ENCODE measurements at places on chromosomes 2 and 18.

DNA sequence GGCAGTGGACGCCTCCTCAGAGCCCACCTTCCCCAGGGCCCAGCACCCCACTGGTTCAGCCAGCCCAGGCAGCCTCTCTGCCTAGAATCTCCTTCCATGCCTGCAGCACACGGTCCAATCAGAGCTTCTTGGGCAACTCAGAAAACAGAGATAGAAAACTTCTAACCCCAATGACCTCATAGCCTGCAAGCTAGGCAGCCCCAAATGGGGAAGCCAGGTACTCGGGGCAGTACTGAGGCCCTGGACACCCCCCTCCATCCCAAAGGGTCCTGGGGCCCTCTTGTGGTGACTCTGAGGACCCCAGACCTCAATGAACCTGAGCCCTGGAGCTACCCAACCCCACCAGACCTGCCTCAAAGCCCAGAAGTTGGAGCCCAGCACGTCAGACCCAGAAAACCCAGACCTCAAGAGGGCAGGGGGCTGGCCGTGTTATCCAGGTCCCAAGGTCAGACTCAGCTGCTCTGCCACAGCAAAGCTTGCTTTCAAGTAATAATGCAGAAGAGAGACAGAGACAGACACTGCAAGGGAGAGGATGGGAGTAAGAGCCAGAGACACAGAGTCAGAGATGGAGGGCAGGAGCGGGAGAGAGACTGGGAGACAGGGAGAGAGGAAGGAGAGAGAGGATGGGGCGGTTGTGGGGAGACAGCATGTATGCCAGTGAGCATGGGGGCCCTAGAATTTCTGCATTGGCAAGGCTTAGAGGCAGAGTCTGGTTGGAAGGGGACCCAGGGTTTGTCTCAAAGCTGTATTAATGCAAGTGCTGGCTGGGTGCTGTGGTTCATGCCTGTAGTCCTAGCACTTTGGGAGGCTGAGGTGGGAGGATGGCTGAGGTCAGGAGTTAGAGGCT lies 28.2 kb downstream of the SERTAD2 start:
- DNase-seq = no peak

GRCh38 chr2:100104718-100105677 lies 37.4 kb downstream of the AFF3 start:
- DNase-seq = no peak

GRCh38 chr2:186862869-186863709 lies 14.1 kb upstream of the ZSWIM2 start:
- DNase-seq = no peak

DNA sequence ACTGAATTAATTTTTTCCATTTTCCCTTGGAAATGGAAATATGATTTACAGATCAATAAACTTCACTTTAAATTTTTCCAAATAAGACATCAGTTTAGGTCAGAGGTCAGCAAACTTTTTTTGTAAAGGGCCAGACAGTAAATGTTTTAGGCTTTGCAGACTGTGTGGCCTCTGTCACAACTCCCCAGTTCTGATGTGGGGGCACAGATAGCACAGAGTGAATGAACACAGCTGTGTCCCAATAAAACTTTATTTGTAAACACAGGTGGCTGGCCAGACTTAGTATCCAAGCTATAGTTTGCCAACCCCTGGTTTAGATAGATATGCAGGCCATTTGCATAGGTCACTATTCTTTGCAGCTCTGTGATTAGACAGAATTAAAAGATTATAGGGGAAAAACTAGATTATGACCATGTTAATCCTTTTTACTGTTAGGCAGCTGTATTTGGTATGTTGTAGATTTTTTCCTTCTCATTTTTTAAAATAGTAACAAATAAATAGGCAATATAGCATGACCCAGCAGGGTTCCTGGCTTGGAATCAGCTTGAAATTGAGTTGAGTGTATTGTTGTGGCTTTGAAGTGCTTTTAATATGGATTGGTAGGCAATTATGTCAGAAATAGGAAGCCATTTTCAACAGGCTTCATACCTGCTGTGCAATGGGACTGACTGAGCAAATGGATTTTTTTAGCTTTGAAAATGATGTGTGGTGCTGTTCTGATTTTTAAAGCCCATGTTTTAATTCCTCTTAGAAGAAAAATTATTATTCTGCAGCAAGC lies 59.7 kb downstream of the WDSUB1 start:
- DNase-seq = no peak

DNA sequence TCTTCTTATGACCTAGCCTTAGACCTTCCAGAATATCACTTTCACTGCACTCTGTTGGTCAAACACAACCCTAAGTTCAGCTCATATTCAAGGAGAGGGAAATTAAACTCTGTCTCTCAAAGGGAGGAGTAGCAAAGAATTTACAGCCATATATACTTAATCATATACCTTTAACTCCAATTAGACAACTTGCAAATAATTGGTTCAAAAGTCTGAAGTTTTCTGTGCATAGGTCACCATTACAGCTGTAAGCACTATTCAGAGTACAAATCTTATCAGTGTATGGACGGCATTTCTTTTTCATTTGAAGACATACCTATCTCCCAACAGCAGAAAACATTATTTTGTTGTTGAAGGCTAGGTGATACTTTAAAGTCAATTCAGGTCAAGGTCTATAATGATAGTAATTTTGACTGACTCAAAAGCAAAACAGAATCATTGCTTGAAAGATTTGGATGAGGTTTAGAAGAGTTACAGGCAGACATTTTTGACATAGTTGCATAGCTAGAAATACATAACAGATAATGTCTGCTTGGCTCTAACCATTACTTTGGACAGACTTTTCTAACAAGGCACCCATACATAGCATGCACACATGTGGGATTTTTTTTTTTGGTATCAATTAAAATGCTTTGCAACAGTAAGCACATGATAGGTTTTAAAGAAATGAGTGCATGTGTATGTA lies 131.5 kb downstream of the CPS1 start:
- DNase-seq = no peak

DNA sequence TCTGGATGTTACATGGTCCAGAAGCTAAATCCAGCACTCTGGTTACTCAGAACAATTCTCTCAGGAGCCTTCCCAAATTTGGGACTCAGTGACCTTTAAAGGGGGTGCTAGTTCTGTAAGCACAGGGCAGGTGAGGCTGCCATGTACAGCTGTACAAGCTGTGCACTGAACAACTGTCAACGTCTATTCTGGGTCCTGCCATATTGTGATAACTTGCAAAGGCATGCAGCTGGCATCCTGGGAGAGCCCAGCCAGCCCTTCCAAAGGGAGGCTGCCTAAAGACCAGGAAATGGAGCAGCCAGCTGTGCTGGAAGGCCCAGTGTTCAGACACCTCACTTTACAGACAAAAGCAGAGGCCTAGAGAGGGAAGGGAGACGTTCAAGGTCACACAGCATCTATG lies 204.8 kb downstream of the KLHL29 start:
- DNase-seq = no peak

GRCh38 chr18:56238576-56238975 lies 399.8 kb downstream of the TXNL1 start:
- DNase-seq = no peak

DNA sequence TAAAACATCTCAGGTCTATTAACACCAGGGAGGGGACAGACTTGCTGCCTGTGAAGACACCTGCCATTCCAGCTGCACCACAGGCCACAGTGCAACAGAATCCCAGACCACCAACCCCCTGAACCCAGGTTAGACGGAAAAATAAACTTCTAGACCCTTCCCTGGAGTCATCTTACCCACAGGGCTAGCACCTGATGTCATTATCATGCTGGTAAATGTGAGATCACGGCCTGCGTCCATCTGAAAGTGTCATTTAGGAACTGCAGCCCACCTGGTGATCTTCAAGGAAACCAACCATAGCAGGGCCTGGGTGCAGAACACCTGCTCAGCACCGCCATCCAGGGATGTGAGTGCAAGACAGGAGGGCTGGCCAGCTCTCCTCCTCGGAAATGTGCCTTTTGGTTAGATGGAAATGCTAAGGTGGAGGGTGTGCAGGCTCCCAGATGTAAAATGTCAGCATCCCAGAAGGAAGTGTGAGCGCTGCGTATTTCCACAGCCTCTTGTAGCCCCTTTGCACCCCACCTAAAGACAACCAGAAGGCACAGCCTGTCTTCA lies 80.8 kb downstream of the PTGR3 start:
- DNase-seq = no peak

- no peak for DNase-seq
Measured at GRCh38 chr2:241324775-241325174, 9.1 kb downstream of the SEPTIN2 start.

DNA sequence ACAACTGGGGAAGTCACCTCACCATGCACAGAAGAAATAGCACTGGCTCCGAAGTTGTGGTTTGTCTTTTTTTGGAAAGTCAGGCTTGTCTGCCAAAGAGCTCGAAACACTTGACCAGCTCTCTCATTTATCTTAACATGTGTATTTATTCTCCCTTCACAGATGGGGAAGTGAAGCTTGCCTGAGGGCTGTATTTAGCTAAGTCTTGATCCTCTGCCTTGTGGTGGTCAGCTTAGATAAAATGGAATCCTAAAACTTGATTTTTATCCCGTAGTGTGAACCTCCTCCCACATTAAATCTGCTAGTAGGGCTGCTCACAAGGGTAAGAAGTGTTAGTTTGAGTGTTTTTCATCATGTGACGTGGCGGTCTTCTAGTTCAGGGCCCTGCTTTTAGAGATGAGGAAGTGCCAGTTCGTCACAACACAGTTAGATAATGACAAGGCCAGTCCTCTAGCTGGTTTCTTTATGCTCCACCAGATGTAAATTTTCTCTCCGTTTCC lies 89.7 kb downstream of the TMEM247 start:
- no peak for DNase-seq

DNA sequence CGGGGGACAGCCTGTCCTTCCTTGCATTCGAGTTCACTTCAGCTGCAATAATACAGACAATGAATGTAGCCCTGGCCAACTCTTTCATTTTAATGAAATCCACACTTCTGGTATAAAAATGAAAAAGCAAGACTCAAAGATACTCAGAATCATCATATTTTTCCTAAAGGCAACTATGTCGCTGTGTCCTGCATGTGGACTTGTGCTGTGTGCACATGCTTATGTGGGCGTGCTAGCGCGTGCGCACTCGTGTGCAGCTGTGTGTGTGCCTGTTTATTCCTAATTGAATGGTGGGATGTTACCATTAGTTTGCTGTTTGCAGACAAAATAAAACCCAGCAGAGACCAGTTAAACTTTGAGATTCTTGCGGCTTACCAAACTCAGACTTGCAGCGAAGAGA lies 49.6 kb downstream of the SMIM21 start:
- no peak for DNase-seq

- no peak for DNase-seq
Measured at GRCh38 chr2:215699700-215700538, 264.1 kb upstream of the FN1 start.

- DNase-seq = no peak
Measured at GRCh38 chr2:135093193-135093592, 41.1 kb downstream of the RAB3GAP1 start.

- no peak for DNase-seq
Measured at GRCh38 chr2:36376992-36377738, 21.6 kb downstream of the CRIM1 start.

- no peak for DNase-seq
Measured at GRCh38 chr2:187684174-187684573, 129.9 kb upstream of the TFPI start.

GRCh38 chr2:155310589-155310988 lies 612.1 kb downstream of the KCNJ3 start:
- DNase-seq = no peak

DNA sequence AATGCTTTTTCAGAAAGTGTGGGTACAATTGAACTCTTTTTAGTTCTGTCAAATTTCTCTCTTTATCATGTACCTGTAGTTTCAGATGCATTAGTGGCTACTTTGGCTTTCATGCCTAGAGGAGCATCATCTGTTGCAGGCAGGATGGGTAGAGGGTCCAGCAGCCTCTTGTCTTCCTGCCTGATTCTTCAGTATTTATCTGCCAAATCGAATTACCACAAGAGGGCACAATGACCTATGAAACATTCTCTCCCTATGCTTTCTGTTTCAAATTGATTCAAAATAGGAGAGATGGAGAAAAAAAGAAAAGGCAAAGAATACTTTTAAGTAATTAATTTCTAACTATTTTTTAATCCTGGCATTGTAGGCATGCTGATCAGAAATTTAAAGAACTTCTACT lies 477.2 kb downstream of the TRIB2 start:
- DNase-seq = no peak

- no peak for DNase-seq
Measured at GRCh38 chr2:96081042-96081441, 35.3 kb downstream of the ADRA2B start.

GRCh38 chr2:144796164-144796563 lies 276.2 kb upstream of the ZEB2 start:
- no peak for DNase-seq

GRCh38 chr2:47313141-47313691 lies 89.7 kb upstream of the MSH2 start:
- no peak for DNase-seq

DNA sequence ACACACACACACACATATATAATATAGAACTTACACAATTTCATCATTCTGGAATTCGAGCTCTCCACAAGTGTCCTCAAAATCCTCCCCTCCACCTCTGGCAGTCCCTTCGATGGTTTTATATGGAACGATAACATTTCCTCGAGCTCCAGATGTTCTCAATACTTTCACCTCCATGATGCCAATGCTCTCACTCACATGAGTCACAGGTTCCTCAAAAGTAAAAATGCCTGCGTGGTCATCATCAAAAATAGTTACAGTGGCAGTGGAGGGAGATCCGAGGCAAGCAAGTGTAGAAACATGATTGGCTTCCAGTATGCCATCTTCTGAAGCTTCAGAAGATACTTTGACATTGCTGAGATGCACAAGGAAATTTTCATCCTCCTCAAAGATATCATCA lies 23.5 kb downstream of the SLC8A1 start:
- no peak for DNase-seq

- no peak for DNase-seq
Measured at GRCh38 chr18:34158881-34159690, 65.6 kb downstream of the NOL4 start.

GRCh38 chr2:239382384-239382880 lies 18.4 kb downstream of the HDAC4 start:
- no peak for DNase-seq

GRCh38 chr18:41058351-41059125 lies 896.5 kb upstream of the PIK3C3 start:
- DNase-seq = no peak

GRCh38 chr2:207934720-207935119 lies 90.6 kb downstream of the PLEKHM3 start:
- DNase-seq = no peak

DNA sequence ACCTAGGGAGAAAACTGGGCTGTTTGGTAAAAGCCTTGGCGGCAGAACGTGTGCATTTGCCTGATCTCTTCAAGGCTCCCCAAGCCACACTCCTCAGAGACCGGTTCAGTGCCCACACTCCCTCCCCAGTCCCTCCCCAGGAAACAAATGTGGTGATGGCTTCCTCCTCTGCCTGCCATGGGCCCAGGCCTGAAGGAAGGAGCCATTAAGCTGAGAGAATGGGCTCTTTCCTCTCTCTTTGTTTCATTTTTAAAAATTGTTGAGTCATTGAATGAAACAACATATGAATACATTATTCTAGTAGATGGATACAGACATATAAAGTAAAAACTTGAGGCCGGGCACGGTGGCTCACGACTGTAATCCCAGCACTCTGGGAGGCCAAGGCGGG lies 50.6 kb upstream of the YWHAQ start:
- DNase-seq = no peak

Measured in stimulated activated CD8-positive, alpha-beta memory T cell treated with anti-CD3 and anti-CD28 coated beads, Interleukin-7, amount 100 ng/mL, for 1 hour (primary cell).